T-cell (primary cell): ENCODE measurements at places on chromosomes 1 and 21. TPM values are rescaled to one million over a fixed set of nuclear protein-coding genes. Genes with fewer than 3 reads are reported as not detected.

DNA sequence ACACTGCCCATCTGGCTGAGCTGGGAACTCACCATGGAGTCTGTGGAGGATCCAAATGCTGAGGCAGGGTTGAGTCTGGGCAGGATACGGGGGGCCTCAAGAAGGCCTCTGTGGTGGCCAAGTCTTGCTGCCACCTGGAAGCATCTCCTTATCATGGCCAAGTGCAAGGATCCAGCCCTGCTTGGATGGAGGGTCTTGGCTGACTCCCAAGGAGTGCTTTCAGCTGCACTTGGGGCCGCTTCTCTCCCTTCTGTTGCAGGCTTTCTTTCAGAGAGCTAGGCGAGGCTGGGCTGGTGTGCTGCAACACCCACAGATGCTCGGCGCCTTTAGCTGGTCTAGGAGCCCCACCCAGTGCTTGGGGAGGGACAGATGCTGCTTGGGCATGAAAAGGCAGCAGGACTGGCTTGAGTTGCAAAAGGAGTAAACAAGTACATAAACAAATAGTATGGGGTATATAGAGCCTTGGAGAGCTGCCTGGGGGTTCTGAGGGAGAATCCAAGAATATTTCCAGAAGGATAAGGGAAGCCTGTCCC, at the start of gene THEM5:
THEM5 (minus strand) TSS at position 302 of the 533 bp plus-strand sequence; CDS start at position 155, 147 bp downstream.
- no peak for DNase-seq

GRCh38 chr21:34774750-34775149, 106.0 kb downstream of the CLIC6 start:
- DNase-seq: no peak

The FGR gene
- 5.6 TPM for total RNA-seq

- no peak for DNase-seq
Measured at GRCh38 chr1:12269351-12269750, 39.5 kb downstream of the VPS13D start.

The ACTA1 gene
- not detected for total RNA-seq

DNA sequence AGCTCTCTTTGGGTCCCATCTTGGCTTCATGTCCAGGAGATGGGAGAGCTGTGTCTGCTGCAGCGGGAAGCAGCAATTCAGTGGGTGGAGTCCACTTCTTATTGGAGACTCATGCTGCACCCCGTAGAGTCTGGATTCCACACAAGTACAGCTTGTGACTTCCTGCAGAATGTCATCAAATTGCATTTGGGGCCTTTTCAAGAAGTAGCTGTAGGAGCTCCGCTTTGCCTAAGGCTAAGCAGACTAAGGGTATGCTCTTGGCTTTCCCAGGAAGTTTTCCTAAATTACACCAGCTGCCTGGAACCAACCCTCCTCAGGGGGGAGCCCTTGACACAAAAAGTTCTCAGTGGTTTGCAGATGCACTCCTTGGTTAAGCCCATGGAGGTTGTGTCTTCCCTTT, 5.7 kb upstream of the MOB3C start:
- DNase-seq: no peak

- DNase-seq: no peak
Measured at GRCh38 chr1:172674831-172675613, 16.1 kb downstream of the FASLG start.

DNA sequence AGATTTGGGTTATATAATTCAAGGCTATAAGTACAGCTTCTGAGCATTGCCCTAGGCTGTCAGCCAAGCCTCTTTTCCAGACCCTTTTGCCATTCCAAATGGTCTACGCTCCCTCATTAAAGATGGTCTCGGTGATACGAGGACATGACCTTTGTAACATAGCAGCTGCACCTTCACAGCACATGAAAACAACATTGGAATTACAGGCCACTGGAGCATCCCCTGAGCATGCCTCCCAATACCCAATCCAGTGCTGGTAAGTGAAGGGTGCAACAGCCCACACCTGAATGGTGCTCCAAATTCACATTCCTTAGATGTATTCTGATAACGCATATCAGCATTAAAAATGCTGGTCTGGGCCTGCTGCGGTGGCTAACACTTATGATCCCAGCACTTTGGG, 20.1 kb upstream of the PTPRF start:
- no peak for DNase-seq

DNA sequence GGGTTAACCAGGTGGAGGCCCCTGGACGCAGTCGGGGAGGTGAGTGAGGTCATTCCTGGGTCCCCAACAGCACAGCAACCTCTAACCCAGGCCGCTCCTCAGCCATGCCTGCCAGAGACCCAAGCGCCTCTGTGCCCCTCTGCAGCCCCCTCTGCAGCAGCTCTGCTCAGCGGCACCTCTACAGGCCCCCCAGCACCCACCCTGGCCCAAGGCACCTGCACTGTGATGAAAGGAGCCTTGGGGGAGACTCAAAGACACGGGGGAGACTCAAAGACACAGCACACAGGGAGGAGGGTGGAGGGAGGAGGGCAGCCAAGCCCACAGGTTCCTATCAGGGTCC, 19.5 kb downstream of the WDR4 start:
- no peak for DNase-seq

The LMOD1 gene
- total RNA-seq: 0.29 TPM

GRCh38 chr1:4673494-4673893, 19.1 kb downstream of the AJAP1 start:
- no peak for DNase-seq

- no peak for DNase-seq
Measured at GRCh38 chr1:29123887-29124365, at the start of gene TMEM200B. Gene TMEM200B (minus strand): TSS chr1:29123903. CDS start chr1:29121828, 2,075 bp downstream.
